Activated CD8-positive, alpha-beta memory T cell treated with anti-CD3 and anti-CD28 coated beads for 24 hours (primary cell): ENCODE measurements at places on chromosomes 12 and 14.

GRCh38 chr14:101005447-101005846, 101.9 kb upstream of the RTL1 start:
- no peak for DNase-seq

DNA sequence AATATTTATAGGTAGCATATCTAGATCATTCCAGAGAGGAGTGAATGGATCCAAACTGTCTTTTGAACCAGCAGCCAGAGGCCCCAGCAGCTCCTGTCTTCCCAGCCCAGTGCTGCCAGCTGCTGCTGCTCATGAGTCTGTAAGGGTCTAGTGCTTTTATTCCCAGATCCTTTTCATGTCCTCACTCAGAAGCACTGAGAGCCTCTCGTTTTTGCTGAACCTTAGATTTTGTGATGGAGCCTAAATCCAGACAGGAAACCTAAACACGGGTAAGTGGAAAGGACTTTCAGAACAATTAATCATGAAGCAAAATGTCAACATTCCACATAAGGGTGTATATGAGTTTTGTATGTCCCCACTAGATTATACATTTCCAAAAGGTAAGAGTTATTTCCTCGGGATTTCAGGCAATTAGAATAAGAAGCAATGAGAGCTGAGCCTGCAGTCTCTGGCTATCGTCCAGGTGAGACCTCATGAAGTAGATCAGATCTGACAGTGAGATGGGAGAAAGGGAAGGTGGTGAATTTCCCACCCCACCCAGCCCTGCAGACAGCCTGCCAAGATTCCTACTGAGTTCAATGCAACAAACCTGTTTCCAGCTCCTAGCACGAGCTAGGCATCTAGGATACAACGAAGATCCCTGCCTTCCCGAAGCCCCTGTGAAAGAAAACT, 84.4 kb downstream of the NINJ2 start:
- no peak for DNase-seq

- no peak for DNase-seq
Measured at GRCh38 chr12:66629138-66629870, 49.6 kb downstream of the GRIP1 start.

DNA sequence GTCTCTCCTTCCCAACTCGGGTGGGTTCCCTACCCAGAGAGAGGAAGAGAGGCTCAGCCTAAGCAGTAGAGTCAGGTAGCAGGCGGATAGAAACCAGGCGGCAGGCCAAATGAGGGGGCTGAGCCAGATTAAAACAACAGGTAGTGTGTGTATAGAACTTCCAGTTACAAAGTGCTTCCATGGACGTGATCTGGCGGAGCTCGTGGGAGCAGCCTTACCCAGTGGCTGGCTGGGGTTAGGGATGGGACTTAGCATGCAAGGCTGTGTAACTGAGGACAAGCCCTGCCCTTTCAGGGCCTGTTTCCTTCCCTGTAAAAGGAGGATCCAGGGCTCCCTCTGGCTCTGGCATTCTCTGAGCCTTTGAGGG, 8.3 kb downstream of the KRT80 start:
- no peak for DNase-seq

DNA sequence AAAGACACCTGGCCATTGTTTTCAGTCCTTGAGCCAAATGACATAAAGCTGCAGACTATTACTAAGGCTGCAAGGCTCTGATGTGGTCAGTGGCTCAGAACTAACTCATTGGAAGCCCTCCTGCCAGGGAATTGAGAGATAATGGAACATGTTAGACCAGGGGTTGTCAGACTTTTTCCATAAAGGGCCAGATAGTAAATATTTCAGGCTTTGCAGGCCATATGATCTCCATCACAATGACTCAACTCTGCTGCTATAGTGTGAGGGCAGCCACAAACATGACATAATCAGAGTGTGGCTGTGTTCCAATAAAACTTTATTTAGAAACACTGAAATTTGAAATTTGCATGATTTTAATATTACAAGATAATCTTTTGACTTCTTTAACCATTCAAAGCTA, 140.3 kb downstream of the TMEM30B start:
- DNase-seq = no peak

DNA sequence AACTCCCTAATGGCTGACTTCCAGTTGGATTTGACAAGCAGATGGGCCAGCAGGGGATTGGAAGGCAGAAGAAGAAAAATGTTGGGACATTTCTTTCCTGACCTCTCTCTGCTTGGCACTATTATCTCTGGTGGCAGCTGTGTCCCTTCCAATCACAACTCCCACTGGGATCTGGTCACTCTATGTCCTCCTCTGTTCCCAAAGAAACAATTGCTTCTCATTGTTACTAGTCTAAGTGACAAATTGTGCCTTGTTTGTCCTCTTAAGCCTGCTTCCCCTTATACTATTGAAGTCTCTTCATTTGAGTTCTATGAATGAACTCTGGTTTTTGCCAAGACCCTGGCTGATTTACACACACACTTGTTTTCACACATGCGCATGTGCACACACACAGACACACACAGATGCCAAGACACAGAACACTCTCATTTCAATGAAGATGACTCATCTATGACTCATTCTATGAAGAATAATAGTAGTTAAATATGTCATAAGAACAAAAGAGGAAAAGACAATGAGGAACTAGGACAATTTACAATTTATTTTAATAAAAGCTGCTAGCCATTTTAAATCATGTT, 83.0 kb upstream of the FAR2 start:
- no peak for DNase-seq

- DNase-seq = no peak
Measured at GRCh38 chr12:53560351-53560750, 53.1 kb upstream of the NPFF start.

- DNase-seq = no peak
Measured at GRCh38 chr12:80176706-80177105, 77.4 kb downstream of the OTOGL start.

- DNase-seq = no peak
Measured at GRCh38 chr14:106269029-106269428, 742.6 kb downstream of the TMEM121 start.

DNA sequence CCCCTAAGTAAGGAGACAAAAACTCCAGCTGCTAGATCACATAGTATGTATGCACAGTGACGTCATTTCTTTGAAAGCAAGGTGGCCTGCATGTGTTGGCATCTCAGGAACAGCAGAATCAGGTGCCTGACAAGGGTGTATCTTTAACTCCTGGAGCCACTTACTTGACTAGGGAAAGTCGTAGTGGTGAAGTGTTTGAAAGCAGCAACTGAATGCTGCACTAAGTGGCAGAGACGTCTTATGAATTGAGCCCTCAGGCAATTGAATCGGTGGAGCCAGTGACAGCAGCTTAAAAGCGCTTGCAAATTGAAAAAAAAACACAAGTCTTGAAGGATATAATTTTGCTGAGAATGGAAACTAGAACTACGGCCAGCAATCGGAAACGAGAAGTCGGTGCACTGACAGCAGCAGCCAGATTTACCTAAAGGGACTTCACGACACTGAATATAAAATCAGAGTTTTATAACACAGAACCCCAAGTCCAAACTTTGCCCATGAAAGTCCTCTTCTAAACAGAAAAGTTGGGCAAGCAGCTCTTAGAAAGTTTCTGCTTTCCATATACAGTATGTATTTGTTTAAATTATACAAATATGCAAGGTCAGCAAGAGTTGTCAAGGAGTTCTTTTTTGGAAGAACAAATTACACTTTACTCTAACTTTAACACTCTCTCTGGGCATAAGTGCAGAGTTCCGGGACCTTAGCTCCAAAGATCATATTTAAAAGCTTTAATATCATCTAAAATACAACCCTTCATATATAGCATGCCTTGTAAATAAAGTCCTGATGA, 1.1 kb downstream of the IGF1 start:
- peak; percentile 60 for DNase-seq
